ENCODE measurements at places on chromosomes 3 and 15.

GRCh38 chr3:14487086-14487485, 53.1 kb downstream of the GRIP2 start:
- no peak for ATAC-seq

DNA sequence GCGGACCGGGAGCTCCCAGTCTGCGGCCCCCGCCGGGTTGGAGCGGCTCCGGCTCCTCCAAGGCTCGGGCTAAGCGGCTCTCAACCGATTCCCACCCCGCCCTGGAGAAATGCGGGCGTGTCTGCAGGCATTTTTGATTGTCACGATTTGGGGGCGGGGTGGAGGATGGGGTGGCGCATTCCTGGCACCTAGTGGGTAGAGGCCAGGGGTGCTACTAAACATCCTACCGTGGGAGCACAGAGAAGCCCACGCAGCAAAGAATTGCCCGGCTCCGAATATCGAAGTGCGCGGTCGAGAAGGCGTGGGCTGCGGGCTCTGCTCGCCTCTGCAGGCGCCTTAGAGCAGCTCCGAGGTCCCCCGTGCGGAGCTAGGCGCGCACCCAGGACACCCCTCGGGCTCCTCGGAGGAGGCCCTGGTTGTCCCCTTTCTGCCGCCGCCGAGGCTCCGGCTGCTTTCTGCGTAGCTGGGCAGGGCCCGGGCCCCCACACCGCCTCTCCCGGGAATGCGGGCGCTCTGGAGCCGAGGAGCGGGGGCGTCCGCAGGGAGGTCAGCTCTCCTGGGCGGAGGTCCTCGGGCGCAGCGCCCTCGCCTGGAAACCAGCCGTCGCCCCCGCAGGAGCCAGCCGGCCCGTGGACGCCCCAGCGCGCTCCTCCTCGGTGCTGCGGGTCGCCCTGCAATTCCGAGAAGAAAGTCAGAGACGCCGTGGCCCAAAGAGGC, 16.5 kb upstream of the LAMP3 start:
- ATAC-seq: peak; percentile 40

DNA sequence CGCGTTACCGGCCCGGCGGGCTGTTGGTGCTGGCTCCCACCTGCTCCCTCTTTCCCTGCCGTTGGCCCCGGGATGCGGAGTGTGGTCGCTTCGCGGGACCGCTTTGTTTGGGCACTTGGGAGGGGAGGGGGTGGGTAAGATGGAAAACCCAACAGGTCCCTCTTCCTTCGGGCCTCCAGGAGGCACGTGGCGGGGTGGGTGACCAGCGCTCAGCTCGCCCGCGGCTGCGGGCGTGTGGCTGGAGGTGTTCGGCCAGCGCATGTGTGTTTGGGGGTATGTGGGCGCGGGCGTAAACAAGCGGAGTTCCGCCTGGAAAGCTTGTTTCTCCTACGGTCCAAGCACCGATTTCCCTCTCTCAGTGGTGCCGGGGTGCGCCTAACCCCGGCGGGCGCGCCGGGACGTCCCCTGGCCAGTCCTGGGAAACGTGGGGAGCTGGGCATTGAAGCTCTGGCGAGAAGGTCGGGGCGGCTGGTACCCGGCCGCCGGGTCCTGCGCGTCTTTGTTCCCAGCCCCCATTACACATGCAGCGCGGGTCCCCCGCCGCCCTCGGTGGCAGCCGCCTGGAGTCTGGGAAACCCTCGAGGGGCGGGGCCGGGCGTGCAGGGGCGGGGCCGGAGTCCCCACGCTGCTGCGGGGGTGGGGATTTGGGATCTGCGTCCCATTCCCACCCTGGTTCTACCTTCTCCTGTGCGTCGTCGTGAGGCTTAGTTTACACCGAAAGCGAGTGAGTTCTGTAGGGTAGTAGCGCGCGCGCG, 1.4 kb downstream of the ACVR2B start:
- ATAC-seq: peak; percentile 67

- peak; percentile 13 for ATAC-seq
These were observed 44.5 kb downstream of the POC1A start for GRCh38 chr3:52109611-52110301.

DNA sequence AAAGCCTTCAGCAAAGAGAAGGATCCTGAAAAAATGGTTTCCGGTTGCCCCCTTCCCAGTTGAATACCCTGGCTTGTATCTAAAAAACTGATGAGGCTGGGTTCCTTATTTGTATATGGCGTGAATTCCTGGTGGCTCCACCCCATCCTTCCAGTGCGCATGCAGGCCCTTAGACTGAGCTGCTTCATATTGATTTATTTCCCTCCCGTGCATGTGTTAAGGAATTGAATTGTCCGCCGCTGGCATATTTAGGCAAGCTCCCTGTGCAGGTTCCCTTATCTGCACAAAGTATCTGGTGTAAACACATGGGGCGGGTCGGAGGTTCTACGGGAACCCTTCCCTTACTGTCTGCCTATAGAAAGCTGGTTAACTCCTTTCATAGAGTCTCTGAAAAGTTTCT, 362.4 kb downstream of the FEZF2 start:
- no peak for ATAC-seq

DNA sequence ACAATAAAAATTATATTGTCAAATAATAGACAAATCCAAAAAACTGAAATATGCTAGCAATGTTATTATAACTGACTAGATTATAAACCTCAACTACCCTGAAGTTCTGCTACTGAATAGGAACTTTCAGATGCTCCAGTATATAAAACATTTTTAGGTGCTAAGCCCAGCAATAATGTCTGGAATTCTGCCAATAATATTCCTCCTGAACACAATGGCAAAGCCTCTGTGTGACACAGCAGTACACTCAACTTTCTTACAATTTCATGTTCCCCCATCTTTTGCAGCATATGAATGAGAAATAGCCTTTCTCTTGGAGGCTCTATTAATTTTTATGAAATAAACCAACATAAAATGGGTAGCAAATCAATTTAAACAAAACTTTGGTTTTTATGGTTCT, 29.5 kb downstream of the ATOSA start:
- ATAC-seq: no peak

GRCh38 chr3:180705619-180706018, 26.3 kb upstream of the CCDC39 start:
- ATAC-seq: no peak

- ATAC-seq: no peak
These were observed 38.6 kb upstream of the SEC22A start for GRCh38 chr3:123163141-123163540.

GRCh38 chr3:190401963-190402362, 14.0 kb downstream of the CLDN16 start:
- no peak for ATAC-seq

- ATAC-seq: no peak
These were observed 17.4 kb upstream of the CLDN18 start for GRCh38 chr3:137992592-137992991.

DNA sequence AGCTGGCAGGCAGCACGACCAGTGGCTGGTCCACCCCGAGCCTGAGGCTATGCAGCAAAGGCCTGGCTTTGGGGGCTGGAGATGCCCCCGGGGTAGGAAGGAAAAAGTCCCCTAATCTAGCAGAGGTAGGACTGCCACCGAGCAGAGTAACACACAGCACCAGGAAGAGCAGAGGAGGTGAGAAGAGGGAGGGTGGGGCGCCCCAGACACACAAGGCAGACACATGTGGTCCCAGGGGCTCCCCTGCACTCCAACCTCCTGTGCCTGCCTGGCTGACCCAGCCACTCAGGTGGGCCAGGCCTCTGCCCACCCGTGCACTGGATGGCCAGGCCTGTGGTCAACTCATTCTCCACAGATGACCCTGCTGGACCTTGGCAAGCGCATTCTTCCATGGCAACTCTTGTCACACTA, 112.4 kb downstream of the ADCY5 start:
- no peak for ATAC-seq

DNA sequence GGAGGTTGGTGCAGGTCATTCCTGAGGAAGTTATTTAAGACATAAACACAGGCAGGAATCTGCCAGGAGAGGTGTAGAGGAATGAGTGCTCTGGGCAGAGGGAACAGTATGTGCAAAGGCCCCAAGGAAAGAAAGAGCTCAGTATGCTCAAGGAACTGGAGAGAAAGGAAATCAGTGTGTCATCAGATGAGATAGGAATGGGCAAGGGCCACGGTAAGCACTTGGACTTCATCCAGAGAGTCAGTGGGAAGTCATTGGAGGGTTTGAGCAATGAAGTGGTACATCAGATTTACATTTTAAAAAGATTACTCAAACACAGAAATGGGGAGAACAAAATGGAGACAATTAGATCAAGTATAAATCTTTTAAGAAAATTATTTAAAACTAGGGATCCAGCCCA, 272.2 kb downstream of the ADAMTSL3 start:
- ATAC-seq: peak; percentile 42

GRCh38 chr15:75178171-75178937, 23.3 kb upstream of the C15orf39 start:
- peak; percentile 58 for ATAC-seq

GRCh38 chr3:257826-258225, 61.3 kb downstream of the CHL1 start:
- no peak for ATAC-seq
